Hypothalamus (tissue), 51 donors: ENCODE measurements at places on chromosomes 12 and 14.

DNA sequence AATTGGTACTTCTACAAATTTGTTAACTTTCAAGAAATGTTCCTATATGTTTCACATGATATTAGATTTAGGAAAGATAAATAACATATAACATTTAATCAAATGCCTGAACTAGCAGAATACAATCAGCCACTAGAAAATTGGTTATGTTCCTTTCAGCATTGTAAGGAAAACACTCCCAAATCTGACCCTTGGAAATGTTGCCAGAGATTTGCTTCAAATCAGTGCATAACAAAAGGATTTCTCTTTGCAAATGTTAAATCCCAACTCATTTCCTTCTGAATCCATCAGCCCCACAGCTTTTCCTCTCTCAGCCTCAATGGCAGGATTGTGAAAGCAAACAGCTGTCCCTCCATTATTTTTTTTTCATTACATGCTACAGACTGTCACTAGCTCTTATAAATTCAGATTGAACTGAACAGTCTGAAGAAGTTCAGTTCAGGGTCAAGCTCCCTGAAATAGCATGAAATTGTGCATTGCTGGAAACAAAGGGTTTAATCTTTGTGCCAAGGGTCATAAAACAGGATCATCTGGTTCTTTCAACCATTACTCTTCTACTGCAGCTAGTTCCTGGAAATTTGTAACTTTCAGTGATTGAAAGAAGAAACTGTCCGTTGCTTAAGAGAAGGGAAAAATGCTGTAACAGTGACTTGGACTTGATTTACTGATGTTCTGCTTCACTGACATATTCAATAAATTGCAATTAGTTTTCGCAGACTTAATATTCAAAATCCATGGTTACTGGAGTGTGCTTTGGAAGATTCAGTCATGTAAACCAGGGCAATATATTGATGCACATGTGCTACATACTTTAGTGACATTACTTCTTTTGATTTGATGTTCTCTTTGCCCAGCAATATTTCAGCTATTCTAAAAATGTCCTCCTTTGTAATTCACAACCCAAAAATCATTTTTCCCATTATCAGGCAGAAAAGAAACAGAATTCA, 246.4 kb downstream of the RPL10L start:
- no peak for DNase-seq

DNA sequence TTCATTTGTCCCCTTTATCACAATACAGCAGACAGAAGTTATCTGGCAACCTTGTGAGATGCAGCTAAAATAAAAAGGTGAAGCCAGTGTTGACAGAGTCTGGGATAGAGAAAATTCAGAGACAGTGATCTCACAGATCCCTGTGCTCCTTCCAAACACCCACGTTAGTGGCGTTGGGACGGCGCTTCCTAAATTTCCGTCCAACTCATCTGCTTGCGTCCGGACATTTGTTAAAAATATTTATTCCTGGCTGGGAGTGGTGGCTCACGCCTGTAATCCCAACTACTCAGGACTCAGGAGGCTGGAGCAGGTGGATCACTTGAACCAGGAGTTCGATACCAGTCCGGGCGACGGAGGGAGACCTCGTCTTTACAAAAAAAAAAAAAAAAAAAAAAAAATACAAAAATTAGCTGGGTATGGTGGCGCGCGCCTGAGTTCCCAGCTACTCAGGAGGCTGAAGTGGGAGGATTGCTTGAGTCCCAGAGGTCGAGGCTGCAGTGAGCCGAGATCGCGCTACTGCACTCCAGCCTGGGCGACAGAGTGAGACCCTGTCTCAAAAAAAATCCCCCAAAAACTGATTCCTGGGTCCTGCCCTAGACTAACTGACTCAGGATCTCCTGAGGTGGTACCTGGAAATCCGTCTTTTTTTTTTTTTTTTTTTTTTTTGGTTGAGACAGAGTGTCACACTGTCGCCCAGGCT, 708 bp upstream of the TCTN1 start:
- no peak for DNase-seq

- no peak for DNase-seq
Observed at GRCh38 chr12:54299515-54300224, 1.1 kb downstream of the NFE2 start.

- no peak for DNase-seq
Observed at GRCh38 chr12:93638095-93638494, 39.1 kb upstream of the CRADD start.

DNA sequence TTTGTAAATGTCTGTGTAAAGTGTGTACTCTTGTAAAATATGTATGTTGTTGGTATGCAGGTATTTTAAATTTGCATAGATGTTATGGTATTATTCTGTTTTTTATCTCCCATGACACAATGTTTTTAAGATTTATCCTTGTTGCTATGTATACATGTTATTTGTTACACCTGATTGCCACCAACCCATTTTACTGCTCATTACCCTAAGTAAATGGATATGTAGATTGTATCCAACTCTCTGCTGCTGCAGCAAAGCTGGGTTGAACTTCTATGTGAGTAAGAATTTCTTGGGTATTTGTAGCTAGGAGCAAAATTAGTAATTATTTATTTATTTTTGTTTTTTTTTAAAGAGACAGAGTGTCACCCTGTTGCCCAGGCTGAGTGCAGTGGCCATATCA, 6.2 kb downstream of the APAF1 start:
- no peak for DNase-seq

GRCh38 chr12:57049119-57049446, 846 bp downstream of the MYO1A start:
- DNase-seq = no peak
